Astrocyte of the spinal cord (primary cell): ENCODE measurements at places on chromosomes 3 and 15.

- peak; percentile 9 for DNase-seq
Observed at GRCh38 chr3:40745381-40746106, 220.8 kb downstream of the ZNF621 start.

GRCh38 chr3:104629038-104629437 is 737.7 kb upstream of the ALCAM start:
- DNase-seq = peak; percentile 83

- no peak for DNase-seq
Observed at GRCh38 chr3:25962255-25962654, 172.4 kb downstream of the OXSM start.

GRCh38 chr15:45495588-45495987 is 27.0 kb downstream of the SLC30A4 start:
- no peak for DNase-seq

DNA sequence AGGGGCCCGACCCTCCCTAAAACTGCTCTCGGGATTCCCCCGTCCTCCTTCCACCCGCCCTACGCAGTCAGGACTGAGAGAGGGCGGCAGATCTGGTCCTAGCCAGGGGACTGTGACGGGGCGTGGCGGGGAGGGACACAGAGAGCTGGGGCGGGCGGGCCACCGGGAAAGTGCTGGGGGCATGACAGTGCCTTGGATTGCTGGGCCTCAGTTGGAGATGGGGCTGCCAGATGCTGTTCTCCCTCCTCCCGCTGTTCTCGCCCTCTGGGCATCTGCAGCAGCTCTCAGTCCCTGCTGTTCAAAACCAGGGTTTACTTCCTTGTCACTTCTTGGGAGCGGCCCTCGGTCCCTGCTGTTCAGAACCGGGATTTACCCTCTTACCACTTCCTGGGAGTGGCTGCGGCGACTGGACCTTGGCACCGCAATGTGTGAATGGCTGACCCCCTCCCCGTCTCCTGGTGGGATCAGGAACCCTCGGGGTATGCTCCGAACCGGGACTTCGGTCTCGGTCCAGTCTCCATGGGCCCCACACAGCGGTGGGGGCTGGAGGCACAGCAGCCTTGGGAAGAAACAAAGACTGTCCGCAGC is 1.8 kb upstream of the RPP25 start:
- DNase-seq = no peak

- DNase-seq = no peak
Observed at GRCh38 chr15:97993310-97993738, 32.8 kb downstream of the ARRDC4 start.

GRCh38 chr3:126677862-126678503 is 23.1 kb upstream of the TXNRD3 start:
- DNase-seq = no peak

DNA sequence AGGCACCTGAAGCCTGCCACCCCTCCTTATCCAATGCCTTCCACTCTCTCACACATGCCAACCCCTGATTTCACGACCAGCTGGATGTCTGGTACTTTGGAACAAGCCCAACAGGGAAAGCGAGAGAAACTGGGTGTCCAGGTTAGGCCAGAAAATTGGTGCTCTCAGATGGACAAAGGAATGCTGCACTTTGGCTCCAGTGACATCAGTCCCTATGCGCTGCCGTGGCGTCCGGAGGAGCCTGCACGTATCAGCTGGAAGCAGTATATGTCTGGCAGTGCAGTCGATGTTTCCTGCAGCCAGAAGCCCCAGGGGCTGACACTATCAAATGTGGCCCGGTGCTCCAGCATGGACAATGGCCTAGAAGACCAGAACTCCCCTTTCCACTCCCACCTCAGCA is 45.2 kb downstream of the CDAN1 start:
- DNase-seq = no peak

DNA sequence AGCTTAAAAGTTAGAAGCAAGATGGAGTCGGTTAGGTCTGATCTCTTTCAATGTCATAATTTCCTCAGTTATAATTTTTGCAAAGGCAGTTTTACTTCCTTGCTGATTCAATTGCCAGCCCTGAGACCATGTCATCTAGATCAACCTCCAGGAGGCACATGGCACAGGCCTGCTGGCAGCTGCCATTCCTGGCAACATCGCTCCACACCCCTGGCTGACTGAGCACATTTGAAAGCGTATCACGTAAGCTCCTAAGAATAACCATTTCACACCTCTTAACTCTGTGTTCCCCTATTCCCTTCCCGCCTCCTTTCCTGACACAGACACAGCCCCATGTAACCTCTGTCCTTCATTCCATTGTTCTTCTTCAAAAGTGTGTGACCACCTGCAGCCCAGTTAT is 313.9 kb upstream of the CTNNB1 start:
- no peak for DNase-seq

GRCh38 chr3:23739536-23739935 is 66.2 kb upstream of the UBE2E1 start:
- peak; percentile 69 for DNase-seq

- DNase-seq = no peak
Observed at GRCh38 chr3:45126730-45127129, 19.4 kb downstream of the CDCP1 start.

GRCh38 chr3:64190517-64191515 is 34.5 kb downstream of the PRICKLE2 start:
- DNase-seq = peak; percentile 83
